ENCODE measurements at places on chromosomes 13 and 19.
A peak's percentile ranks its signal among the peaks of the same experiment; 100 is the strongest.

DNA sequence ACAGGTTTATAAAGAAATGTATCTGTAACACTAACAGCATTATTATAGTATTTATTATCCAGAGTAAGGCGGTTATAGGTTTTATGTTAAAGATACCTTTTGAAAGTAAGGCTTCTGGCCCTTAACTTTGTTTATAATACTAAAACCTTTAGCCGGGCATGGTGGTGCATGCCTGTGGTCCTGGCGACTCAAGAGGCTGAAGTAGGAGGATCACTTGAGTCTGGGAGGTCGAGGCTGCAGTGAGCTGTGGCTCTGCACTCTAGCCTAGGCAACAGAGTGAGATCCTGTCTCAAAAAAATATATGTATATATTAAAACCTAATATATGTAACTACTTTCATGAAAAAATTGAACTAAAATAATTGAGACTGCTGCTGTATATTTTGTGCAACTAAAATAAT lies 98.7 kb upstream of the KLF5 start:
- no peak for DNase-seq

DNA sequence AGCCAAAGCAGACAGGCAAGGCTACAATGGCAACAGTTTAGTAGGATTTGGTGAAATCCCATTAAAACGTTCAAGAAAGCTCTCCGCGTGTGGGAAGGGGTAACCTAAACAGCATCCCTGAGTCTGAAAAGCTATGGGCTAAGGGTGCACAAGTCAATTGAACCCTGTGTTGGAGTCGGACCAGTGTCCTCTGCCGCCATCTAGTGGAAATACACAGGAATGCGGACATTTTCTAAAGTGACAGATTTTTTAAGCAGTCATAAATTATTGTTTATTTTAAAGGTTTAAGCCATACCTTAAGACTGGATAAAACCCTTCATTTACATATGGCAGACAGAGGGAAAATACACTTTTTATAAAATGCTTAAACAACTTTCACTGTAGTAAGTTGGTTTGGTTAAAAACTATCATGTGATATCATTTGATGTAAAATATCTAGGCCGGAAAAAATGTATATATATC lies 26.5 kb upstream of the LSM14A start:
- peak; percentile 79 for DNase-seq

- no peak for DNase-seq
These were observed 6.5 kb downstream of the INSR start for GRCh38 chr19:7287722-7288121.

- peak; percentile 63 for DNase-seq
These were observed 133.3 kb downstream of the USP12 start for GRCh38 chr13:27038323-27038722.

- peak; percentile 69 for DNase-seq
These were observed 64.9 kb downstream of the EDNRB start for GRCh38 chr13:77853703-77854102.

DNA sequence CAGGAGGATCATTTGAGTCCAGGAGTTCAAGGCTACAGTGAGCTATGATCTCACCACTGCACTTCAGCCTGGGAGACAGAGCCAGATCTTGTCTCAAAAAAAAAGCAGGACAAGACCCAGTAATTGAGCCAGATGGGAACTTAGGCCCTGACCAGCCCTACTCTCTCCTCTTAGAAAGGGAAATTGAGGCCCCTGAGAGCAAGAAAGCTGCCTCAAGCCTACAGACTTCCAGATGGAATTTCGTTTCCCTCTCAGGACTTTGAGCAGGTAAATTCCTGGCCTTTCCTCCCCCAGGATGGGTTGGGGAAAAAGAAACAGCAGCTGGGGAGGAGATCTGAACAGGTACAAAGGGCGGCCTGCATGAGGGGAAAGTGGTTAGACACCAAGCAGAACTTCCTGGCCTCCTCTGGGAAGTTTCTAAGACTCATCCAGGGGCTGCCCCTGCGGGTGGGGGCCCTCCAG lies 3.6 kb upstream of the BCL3 start:
- no peak for DNase-seq

- DNase-seq, result peak; percentile 24
These were observed 97.3 kb downstream of the STARD13 start for GRCh38 chr13:33188093-33188882.

GRCh38 chr13:100662468-100663211 lies 12.0 kb downstream of the TMTC4 start:
- no peak for DNase-seq

- no peak for DNase-seq
These were observed 608 bp downstream of the MYADM start for GRCh38 chr19:53868091-53868891.

GRCh38 chr13:86830046-86830445 lies 841.1 kb upstream of the SLITRK5 start:
- no peak for DNase-seq

DNA sequence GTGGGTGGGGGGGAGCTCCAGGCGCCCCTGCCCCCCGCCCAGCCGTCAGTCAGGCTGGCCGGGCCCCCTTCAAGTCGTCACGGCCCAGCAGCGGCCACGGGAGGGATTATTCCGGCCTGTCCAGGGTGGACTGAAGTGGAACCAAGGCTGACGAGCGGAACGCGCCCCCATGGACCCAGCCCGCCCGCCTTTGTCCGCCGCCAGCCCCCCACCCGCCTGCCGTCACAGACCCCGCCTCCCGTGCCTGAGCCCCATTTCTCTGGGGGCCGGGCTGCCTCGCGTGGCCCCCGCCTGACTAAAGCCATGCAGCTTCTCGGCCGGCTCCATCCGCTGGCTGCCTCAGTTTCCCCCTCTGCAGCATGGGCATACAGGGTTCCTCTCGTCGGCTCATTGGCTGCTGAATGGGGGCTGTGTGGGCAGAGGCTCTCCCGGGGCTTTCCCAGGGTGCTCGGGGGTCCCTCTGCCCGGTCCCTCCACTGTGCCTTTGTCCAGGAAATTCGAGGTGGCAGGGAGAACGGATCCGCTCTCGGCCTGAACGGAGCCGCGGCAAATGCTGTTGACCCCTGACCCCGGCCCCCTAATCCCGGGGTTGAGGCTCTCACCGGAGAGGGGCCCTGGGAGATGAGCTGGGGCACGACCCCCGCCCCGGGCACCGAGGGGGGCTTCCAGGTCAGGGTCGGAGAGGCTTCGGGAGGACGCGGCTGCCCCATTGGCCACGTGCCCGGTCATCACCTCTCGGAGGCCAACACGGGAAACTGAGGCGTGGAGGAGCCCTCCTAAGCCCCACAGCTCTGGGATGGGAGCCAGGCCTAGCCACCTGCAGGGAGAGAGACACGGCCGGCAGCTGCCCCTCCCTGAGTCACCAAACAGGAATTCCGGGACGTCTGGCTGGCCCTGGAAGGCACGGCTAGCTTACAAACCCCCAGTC lies 27.4 kb downstream of the EFNA2 start:
- DNase-seq, result peak; percentile 28

DNA sequence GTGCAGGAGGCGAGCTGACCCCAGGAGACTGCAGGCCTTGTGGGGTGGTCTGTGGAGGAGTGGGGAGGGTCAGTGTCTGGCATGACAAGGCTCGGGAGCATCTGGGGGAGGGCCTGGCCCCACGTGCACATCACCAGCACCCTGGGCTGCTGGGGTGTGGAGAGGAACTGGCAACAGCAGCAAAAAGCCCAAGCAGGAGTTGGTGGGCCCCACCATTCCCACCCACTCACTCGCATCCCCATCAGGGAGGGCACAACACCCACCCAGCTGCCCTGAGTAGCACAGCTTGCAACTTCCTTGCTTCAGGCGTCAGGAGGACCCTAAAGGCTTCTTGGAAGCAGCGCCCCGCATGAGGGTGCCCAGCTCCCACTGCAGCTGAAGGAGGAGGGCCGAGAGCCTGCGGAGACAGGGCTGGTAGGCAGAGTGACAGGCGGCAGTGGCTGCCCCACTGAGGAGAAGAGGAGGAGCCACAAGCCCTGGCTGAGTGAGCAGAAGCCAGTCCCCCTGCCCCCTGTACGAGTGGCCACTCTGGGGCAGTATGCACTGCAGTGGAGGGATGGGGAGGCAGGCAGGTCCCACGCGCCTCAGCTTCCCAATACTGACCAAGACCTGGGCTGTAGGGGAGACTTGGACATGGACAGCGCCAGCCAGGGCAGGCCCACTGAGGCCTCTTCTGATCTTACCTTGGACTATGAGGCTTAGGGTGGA lies 26.5 kb downstream of the ELL start:
- no peak for DNase-seq

GRCh38 chr13:20808874-20809273 lies 35.1 kb upstream of the EEF1AKMT1 start:
- no peak for DNase-seq

- no peak for DNase-seq
These were observed 85.8 kb downstream of the RAB20 start for GRCh38 chr13:110475550-110476219.

DNA sequence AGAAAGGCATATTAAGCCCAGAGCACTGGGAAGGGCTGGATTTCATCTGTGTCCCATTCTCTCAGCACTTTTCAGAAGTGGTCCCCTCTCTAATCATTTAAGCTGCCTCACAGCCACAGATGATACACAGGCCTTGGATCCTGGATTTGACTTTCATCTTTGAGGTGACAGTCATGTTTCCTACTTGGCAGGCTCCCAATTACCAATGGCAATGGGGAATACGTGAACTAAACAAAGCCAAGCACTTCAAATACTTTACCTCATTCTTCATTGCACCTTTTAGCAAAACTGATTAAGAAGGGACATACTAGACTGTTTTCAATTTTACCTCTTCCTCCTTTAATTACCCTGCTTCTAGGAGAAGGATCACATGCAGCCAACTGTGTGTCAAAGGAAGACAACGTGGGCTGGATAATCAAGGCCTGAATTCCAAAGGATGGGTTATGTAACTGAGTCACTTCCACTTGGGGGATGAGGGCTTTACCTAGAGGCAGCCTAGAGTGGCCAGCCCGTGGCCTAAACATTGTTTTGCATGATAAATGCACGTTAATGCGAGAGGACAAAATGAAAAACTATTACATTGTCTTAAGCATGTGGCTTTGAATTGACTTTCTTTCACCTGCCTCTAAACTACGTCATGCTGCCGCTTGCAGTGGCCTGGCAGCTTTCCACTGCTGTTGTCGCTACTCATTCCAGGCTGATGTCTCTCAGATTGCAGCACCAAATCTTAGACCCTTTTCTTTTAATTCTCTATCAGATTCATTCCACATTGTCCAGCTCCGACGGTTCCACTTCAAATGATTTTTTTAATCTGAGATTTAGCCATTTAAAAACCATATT lies 95.0 kb downstream of the KCTD12 start:
- no peak for DNase-seq

DNA sequence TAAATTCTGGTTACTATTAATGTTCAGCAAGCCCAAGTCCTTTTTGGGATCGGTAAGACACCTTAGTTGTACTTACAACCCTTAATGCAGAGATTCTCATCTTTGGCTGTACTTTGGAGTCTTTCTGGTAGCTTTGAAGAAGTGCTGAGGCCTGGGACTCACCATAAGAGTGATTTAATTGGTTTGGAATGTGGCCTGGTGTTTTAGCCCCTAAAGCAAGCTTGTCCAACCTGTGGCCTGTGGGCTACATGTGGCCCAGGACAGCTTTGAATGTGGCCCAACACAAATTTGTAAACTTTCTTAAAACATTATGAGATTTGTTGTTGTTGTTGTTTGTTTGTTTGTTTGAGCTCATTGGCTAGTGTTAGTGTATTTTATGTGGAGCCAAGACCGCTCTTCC lies 215.3 kb downstream of the ZIC5 start:
- DNase-seq, result no peak
